ENCODE measurements at places on chromosomes 4 and X.

- DNase-seq: no peak
Observed at GRCh38 chr4:165201806-165202205, 5.6 kb upstream of the KLHL2 start.

- no peak for DNase-seq
Observed at GRCh38 chr4:95627709-95628108, 78.9 kb upstream of the UNC5C start.

- no peak for DNase-seq
Observed at GRCh38 chr4:74671080-74671698, 123.1 kb downstream of the BTC start.

DNA sequence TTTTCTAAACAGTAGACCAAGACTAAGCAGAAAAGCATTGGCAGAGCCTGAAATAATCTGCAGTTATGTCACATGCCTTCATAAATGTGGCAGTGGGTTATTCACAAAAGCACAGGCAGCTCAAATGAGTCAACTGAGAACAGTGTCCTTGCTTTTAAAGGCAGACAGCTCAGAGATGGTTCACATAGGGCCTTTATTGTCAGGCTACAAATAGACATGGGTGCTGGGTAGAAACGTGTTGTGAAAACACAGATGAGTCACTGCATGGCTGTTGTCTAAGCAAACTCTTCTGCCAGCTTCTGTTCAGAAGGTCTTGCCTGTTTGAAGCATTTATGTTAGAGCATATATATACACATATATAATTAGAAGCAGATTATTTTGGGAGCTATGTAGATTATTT lies 118.0 kb downstream of the SLC4A4 start:
- no peak for DNase-seq

DNA sequence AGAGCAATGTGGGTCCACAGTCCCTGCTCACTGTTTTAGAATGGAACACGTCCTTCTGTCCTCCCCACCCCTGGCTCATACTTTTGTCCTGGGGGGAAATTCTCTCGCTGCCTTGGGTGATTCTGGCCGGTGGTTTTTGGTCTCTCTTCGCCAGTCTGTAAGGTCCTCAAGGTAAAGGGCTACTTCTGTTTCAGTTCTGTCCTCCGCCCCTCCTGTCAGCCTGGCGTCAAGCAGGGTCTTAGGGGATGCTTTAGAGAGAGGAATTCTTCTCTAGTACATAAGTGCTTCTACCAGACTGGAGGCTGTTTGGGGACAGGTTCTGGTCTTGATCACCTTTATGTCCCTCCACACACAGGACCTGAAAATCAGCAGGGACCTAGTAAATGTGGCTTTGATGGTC lies 617 bp upstream of the MRFAP1L1 start:
- no peak for DNase-seq

- peak; percentile 47 for DNase-seq
Observed at GRCh38 chrX:107628662-107629539, 591 bp downstream of the PRPS1 start.

DNA sequence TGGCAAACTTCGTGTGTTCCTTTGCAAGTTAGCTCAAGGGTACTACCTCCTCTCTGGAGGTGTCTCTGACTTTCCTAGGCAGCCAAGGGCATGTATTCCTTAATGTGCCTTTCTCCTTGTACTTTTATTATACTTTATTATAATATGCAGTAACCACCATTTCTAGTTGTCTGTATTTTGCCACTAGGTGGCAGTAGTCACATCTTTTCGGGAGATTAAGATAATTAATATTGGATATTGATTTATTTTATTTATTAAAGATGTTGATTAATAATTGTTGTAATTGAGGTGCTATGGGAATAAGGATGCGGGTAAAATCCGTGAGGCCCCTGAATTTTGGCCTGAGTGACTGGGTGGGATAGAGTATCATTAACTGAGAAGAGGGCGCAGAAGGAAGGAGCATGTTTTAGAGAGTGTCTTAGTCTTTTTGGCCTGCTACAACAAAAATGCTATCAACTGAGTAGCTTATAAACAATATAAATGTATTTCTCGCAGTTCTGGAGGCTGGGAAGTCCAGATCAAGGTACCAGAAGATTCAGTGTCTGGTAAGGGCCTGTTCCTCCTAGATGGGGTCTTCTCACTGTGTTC lies 153.3 kb downstream of the TMEM164 start:
- DNase-seq: no peak

GRCh38 chrX:35166023-35166422 lies 223.4 kb downstream of the FAM47B start:
- DNase-seq: no peak

DNA sequence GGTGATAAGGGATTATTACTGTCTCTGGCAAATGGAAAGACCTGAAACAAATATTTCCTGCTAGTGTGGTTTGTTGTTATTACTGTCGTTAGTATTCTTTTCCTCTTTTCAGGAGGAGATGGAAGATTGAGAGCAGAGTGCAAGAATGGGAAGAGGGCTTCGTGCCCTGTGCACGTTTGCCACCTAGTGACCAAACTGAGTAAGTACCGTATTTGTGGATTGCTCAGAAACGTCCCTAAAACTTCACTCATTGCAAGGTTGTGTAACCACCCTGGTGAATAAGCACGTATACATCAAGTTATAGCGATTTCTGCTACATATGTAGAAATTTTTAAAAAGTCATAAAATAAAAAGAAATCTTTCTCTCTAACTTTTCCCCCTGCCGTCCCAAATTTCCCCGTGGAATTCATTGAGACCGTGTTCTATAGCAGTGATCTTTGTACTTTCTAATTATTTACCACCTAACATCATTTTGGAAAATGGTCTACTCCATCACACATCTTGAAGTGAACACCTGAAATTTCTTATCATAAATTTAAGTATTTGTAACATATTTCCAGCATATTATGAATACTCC lies 24.3 kb downstream of the LINC00632 start:
- no peak for DNase-seq
